GM23338 (cell line): ENCODE measurements at places on chromosomes 2 and 18. TPM values are rescaled to one million over a fixed set of nuclear protein-coding genes. Genes with fewer than 3 reads are reported as not detected.

DNA sequence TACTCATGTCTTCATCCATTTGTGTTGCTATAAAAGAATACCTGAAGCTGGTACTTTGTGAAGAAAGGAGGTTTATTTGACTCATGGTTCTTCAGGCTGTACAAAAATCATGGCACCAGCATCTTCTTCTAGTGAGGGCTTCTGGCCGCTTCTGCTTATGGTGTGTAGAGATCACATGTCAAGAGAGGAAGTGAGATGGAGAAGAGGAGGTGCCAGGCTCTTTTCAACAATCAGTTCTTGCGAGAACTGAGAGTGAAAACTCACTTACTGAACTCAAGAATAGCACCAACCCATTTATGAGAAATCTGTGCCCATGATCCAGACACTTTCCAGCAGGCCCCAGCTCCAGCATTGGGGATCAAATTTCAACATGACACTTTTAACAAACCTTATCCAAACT, 30.0 kb upstream of the BARD1 start:
- no peak for DNase-seq

ALK gene
- 0.16 and 0.35 TPM in 2 replicates for total RNA-seq

- no peak for DNase-seq
These were observed 69.9 kb downstream of the RNF152 start for GRCh38 chr18:61822879-61823278.

CIB4 gene
- not detected in 2 replicates for total RNA-seq

GRCh38 chr18:37853706-37854105, 288.1 kb upstream of the CELF4 start:
- no peak for DNase-seq

DNA sequence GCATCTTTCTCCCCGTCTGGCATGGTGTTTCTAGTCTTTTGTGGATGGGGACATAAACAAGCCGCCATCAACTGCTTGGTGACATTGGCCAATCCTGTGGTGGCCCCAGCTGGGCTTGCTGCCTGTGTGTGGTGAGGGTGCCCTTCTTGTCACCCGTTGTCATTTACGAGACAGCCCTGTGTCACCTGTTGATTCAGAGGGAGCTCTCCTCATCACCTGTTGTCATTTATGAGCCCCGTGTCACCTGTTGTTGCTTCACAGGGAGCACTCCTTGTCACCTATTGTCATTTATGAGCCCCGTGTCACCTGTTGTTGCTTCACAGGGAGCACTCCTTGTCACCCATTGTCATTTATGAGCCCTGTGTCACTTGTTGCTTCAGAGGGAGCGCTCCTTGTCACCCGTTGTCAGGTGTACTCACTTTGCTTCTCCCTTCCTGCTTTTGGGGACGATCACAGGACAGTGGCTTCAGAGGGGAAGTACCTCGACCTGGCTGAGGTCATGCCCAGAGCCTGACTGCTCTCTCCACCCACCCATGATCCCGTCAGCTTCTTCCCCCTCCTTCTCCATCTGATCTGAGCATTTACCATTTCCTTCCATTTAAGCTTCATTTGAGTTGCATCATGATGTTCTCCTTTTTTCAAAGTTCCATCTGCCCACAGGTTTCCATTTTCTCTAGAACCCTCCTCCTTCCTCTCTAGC, 29.1 kb downstream of the HPCAL1 start:
- DNase-seq = no peak

GRCh38 chr18:74589021-74589420, 8.6 kb upstream of the ZNF407 start:
- no peak for DNase-seq

DNA sequence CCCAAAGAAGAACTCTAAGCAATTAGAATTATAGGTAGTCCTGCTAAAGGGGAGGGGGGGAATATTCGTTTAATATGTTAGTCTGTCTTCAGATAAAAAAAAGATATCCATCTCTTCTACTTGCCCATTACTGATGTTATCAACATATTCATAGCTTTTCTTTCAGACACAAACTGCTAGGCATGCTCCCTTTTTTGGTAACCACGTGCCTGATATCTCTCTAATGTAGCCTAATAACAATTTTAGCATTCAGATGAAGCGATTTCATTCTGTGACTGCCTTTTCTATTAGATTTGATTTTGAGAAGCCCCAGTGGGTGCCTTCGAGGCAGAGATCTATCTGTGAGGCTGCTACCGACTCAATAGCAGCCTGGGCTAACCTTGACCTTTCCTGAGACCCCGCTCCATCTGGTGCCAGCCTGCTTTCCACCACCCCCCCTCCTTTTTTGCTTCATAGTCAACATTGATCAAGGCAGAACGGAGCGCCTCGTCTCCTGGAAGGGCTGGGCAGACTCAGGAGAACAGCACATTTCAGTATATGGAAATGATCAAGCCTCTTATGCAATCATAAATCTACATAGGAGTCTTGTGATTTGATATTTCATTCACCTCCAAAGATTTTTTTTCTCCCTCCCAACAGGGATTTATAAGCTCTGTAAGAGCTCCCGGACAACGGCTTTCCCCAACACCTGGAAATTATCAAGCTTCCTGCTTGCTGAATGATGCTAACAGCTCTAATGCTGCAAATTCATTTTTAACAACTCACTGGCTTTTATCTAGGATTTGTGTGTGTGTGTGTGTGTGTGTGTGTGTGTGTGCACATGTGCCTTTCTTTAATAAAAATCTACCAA, 14.7 kb upstream of the BCL11A start:
- DNase-seq = no peak

MROH2A gene
- total RNA-seq = not detected in 2 replicates

GRCh38 chr2:135825550-135826176, 11.3 kb downstream of the LCT start:
- DNase-seq = no peak

- no peak for DNase-seq
These were observed 97.8 kb downstream of the ZFP36L2 start for GRCh38 chr2:43128559-43128955.

DNA sequence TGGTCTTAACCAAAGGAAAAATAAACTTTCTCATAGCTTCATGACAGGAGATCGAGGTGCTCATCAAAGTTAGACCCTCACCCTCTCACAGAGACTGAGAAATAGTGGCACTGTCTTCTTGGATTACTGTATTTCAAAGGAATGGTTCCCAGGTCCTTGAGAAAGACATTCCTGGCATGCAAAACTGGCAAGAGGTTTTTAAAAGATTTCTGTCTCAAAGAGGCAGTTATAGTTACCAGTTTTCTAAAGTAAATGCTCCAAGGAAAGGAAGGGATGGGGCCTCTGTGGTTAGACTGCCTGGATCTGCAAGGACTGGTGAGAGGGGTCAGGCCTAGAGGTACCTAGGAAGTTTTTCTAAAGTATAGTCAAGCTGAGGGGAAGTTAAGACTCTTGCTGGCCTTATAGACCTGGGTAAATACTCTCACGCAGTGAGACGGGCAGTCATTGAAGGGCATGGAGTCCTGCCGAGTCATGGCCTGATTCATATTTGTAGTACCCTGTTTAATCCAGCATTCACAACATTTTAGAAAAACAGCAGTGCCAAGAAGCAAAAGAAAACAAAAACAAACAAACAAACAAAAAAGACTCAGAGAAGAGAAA, 226.1 kb downstream of the DOK6 start:
- peak; percentile 2 for DNase-seq

GRCh38 chr2:9294764-9295163, 88.2 kb downstream of the ASAP2 start:
- no peak for DNase-seq

RAPGEF4 gene
- 1.9 and 4.7 TPM in 2 replicates for total RNA-seq

NT5DC4 gene
- not detected in 2 replicates for total RNA-seq
